Occipital lobe (tissue), 3 donors: ENCODE measurements at places on chromosomes 5 and 9.

GRCh38 chr5:91928754-91929521 lies 545.8 kb upstream of the ARRDC3 start:
- no peak for DNase-seq

DNA sequence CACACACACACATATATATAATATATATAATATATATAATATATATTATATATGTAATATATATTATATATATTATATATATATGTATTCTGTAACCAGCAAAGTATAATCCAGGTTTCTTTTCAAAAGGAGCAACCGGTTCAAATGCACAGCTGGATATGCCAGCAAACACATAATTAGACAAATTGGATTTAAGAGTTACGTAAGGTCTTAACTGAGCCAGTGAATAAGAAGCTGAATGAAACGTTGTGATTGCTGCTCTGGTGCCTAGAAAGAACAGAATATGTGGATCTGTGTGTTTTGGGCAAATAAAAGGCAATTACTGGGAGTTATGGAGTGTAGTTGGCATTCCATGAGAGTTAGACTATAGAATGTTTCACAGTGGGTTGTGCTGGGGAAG lies 178.1 kb downstream of the SLF1 start:
- DNase-seq: no peak

DNA sequence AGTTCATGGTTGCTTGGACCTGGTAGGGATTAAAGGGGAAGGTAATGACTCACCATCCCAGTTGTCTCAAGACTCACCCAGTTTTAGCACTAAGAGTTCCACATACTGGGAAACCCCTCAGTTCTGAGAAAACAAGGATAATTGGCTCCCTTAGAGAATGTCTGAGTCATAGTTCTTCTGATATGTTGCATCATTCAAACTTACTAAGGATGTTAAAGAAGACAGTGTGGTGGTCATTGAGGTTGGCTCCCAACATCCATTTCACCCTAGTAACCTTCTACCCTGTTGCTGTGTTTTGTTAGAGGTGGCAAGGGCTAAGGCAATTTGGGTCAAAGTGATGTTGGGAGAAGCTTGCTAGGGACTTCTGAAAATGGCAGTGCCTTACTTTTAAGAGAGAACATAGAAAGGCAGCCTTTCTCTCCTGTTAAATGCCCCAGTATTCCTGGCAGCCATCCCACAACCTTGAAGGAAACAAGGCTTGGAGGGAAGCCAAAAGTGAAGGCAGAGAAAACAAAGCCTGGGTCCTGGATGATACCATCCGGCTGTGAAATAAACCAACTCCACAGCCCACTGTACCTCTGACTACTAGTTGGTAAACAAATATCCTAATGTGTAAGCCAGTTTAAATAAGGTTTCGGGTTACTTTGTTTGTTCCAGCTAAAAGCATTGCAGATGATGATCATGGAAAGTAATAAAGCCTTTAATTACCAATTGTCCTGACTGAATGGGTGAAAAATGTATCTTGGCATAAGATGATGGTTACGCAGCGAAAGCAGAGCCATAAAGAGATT lies 80.4 kb upstream of the ADAMTSL1 start:
- DNase-seq: no peak

DNA sequence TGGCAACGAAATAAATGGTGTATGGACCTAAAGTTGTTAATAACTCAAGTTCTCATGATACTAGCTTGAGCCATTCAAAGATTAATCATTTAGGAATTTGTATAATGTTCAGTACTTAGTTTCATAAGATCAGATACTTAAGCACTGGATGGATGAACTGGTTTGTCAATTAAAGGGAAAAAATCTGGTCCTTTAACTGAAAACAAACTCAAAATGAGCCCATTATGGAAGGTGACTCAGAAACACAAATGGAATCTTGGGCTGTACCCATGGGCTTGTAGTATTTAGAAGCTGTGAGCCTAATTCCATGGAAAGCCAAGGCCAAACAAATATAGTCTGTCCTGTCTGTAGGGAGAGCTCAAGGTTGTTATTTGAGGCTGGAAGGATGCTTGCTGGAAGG lies 27.6 kb upstream of the ADRB2 start:
- DNase-seq: no peak
